ENCODE measurements at places on chromosomes 6 and 20. TPM values are rescaled to one million over a fixed set of nuclear protein-coding genes. Genes with fewer than 3 reads are reported as not detected.

DNA sequence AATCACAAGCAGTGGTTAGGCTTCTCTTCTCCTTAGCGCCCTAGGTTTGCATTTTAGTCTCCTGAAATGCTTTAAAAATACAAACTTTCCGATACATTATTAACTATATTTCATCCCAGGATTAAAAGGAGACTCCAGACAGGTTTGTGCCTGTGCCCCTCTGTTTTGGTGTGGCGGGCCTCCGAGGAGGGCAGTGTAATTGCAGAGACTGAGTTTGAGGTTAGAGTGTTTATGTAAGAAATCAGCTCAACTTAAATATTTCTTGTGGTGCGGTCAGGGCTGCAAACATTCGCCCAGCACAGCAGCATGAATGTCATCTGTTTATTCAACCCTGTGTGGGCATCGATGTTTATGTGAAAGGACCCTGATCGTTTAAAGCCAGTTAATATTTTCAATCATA is 130.4 kb upstream of the AKAP12 start:
- H3K4me3 ChIP-seq = no peak overlapping the region
- no peak for DNase-seq
- no peaks in the 10 kb centered on the region for H3K36me3 ChIP-seq
- H3K4me1 ChIP-seq = no peaks in the 10 kb centered on the region

COL12A1 gene
- 74.3 TPM for total RNA-seq

LGSN gene
- total RNA-seq = not detected

- no peak for DNase-seq
- no peaks in the 10 kb centered on the region for H3K27me3 ChIP-seq
- no peaks in the 10 kb centered on the region for H3K36me3 ChIP-seq
- H3K4me3 ChIP-seq = no peak overlapping the region
- H3K4me1 ChIP-seq = no peaks in the 10 kb centered on the region
Measured at GRCh38 chr20:25571817-25572216, 13.5 kb downstream of the NINL start.

- H3K27ac ChIP-seq = peak overlapping the region; percentile 98
- H3K4me3 ChIP-seq = peak overlapping the region; percentile 93
- no peaks in the 10 kb centered on the region for H3K27me3 ChIP-seq
Measured at GRCh38 chr20:34515484-34516246, 557 bp upstream of the DYNLRB1 start.

- H3K4me3 ChIP-seq = no peak overlapping the region
- no peaks in the 10 kb centered on the region for H3K36me3 ChIP-seq
- no peaks in the 10 kb centered on the region for H3K27me3 ChIP-seq
Measured at GRCh38 chr6:141925001-141925400, 207.7 kb upstream of the GJE1 start.

- H3K27ac ChIP-seq = no peak overlapping the region
- no peaks in the 10 kb centered on the region for H3K27me3 ChIP-seq
- peaks cover 12% of the 10 kb centered on the region for H3K4me1 ChIP-seq
- DNase-seq = no peak
Measured at GRCh38 chr6:37011656-37012378, 6.4 kb downstream of the FGD2 start.

DNA sequence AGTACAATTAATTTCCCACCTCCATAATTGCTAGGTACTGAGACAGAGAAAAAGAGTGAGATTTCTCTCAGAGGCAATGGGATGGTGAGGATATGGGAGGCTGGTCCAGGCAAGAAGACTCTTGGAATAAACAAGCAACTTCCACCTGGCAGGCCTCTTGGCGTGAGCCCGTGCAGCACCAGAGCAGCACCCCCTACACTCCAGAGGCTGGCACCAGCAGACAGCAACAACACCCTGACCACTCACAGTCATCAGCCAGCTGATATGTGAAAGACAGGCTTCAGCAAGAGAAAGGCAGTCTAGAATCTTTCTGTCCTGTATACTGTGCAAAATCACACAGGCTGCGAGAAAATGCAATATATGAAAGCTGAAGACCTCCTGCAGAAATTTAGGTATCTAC is 59.7 kb downstream of the KIF13A start:
- no peak overlapping the region for H3K27ac ChIP-seq
- no peaks in the 10 kb centered on the region for H3K27me3 ChIP-seq
- no peak overlapping the region for H3K4me3 ChIP-seq
- H3K36me3 ChIP-seq = no peaks in the 10 kb centered on the region
- peaks cover 10% of the 10 kb centered on the region for H3K4me1 ChIP-seq
- DNase-seq = no peak

C20orf141 gene
- not detected for total RNA-seq

GRCh38 chr6:38636027-38636426 is 3.7 kb downstream of the BTBD9 start:
- H3K27ac ChIP-seq = no peak overlapping the region
- H3K4me3 ChIP-seq = no peak overlapping the region
- H3K4me1 ChIP-seq = peaks cover 33% of the 10 kb centered on the region
- H3K36me3 ChIP-seq = no peaks in the 10 kb centered on the region

DNA sequence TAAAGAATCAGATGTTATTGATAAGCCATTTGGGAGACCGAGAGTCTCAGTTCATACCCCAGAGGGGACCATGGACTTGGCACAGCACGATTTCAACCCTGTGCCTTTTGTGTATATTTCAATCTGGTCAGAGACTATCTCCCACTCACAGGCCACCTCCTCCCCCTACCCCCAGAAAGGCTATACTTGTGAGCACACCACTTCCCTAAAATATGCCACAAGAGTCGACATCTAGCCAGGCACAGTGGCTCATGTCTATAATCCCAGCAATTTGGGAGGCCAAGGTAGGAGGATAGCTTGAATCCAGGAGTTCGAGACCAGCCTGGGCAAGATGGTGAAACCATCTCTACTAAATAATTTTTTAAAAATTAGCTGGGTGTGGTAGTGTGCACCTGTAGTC is 13.6 kb upstream of the TCF15 start:
- no peak overlapping the region for H3K4me3 ChIP-seq
- DNase-seq = no peak
- H3K36me3 ChIP-seq = no peaks in the 10 kb centered on the region
- no peak overlapping the region for H3K27ac ChIP-seq
- H3K4me1 ChIP-seq = no peaks in the 10 kb centered on the region

DNA sequence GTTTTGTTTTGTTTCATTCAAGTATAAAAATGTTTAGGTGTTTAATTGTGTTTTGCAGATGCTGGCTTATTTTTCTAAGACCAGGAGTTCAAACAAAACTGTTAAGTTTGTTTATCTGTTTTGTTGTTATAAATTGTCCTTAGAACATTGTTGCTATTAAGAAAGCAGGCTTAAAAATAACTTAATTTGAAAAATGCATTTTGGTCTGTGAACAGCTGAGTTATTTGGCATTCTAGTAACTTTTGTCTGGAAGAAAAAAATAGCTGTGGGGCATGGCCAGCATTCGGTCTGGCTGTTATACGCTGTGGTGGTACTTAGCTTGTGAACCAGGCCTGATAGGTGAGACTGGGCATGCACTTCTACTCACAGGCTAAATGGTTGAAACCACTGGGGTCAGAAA is 37.8 kb downstream of the SLX4IP start:
- H3K4me3 ChIP-seq = no peak overlapping the region
- peaks cover 5% of the 10 kb centered on the region for H3K4me1 ChIP-seq
- no peak for DNase-seq
- H3K27ac ChIP-seq = no peak overlapping the region
- H3K27me3 ChIP-seq = no peaks in the 10 kb centered on the region
- H3K36me3 ChIP-seq = no peaks in the 10 kb centered on the region

GRCh38 chr6:69343851-69344250 is 453.0 kb downstream of the LMBRD1 start:
- peak; percentile 44 for DNase-seq
- H3K4me1 ChIP-seq = no peaks in the 10 kb centered on the region
- peak overlapping the region; percentile 16 for H3K27ac ChIP-seq
- no peaks in the 10 kb centered on the region for H3K27me3 ChIP-seq

SLC44A4 gene
- 37.5 TPM for total RNA-seq

GRCh38 chr6:125393449-125393858 is 91.7 kb upstream of the HDDC2 start:
- H3K27me3 ChIP-seq = no peaks in the 10 kb centered on the region
- H3K36me3 ChIP-seq = no peaks in the 10 kb centered on the region
- H3K4me3 ChIP-seq = no peak overlapping the region
- H3K4me1 ChIP-seq = no peaks in the 10 kb centered on the region

RNF144B gene
- total RNA-seq = 60.4 TPM

PSORS1C2 gene
- not detected for total RNA-seq

GRCh38 chr20:14757728-14758127 is 420.3 kb upstream of the FLRT3 start:
- H3K27ac ChIP-seq = no peak overlapping the region
- no peaks in the 10 kb centered on the region for H3K36me3 ChIP-seq
- no peak overlapping the region for H3K4me3 ChIP-seq
- DNase-seq = no peak
- no peaks in the 10 kb centered on the region for H3K27me3 ChIP-seq

DNA sequence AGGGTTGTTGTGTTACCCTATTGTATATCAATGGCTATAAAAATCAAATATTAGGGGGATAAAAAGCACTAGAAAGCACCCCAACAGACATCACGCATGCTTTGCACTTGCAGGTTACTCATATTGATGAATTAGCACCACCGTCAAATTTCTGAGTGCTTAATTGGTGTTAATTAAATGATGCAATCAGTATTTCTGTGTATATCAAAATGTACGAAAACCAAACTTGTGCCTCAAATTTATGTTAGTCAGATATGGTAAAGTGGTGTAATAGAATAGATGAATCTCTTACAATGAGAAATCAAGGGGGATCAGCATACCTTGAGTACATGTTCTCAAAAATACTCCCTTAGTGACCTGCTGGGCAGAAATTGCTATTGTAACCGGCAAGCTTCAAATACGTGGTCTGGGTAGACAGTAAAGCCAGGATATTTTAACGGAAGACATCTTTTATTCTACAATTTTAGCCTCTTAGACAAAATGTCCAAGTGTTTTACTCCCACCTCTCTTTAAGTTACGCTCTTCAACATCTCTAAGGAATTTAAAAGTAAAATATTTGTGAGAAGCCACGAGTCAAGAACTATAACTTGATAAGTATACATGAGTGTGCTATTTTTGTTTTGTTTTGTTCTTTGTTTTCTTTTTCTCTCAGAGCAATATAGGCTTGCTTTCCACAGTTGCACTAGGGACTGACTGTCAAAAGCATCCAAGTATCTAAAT is 166.0 kb downstream of the QKI start:
- no peak overlapping the region for H3K4me3 ChIP-seq
- H3K27me3 ChIP-seq = no peaks in the 10 kb centered on the region
- peaks cover 4% of the 10 kb centered on the region for H3K4me1 ChIP-seq
- H3K27ac ChIP-seq = no peak overlapping the region
- H3K36me3 ChIP-seq = peaks cover 4% of the 10 kb centered on the region

GRCh38 chr6:75044846-75045245 is 161.0 kb downstream of the COL12A1 start:
- no peaks in the 10 kb centered on the region for H3K4me1 ChIP-seq
- no peak overlapping the region for H3K4me3 ChIP-seq
- no peaks in the 10 kb centered on the region for H3K36me3 ChIP-seq
- no peak for DNase-seq
- no peaks in the 10 kb centered on the region for H3K27me3 ChIP-seq

- H3K27me3 ChIP-seq = no peaks in the 10 kb centered on the region
- no peaks in the 10 kb centered on the region for H3K4me1 ChIP-seq
- H3K27ac ChIP-seq = no peak overlapping the region
- no peak overlapping the region for H3K4me3 ChIP-seq
- no peaks in the 10 kb centered on the region for H3K36me3 ChIP-seq
Measured at GRCh38 chr6:169101036-169101805, 152.4 kb downstream of the THBS2 start.

DNA sequence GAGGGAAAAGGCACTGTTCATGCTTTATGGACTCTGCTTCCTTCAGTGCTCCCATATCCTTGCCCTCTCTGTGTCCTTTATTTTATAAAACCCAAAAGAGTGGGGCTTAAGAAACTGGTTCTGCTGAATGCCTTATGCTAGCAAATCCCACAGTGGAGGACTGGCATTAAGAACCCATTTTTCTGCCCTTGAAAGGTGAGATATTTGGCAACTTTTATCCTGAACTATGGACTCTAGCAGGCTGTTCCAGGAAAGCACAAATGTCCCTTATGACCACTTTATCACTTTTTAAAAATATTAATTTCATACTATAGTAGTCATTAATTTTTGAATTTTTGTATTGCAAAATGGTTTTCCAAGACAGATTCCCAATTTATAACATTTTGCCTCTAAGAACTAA is 93.3 kb downstream of the ADAT2 start:
- DNase-seq = no peak
- H3K4me1 ChIP-seq = no peaks in the 10 kb centered on the region
- H3K36me3 ChIP-seq = no peaks in the 10 kb centered on the region
- H3K27ac ChIP-seq = no peak overlapping the region
- no peaks in the 10 kb centered on the region for H3K27me3 ChIP-seq

MICB gene
- 11.3 TPM for total RNA-seq

GLP1R gene
- total RNA-seq = 0.26 TPM

GRCh38 chr6:126919947-126920346 is 198.5 kb upstream of the RSPO3 start:
- H3K36me3 ChIP-seq = no peaks in the 10 kb centered on the region
- H3K27me3 ChIP-seq = no peaks in the 10 kb centered on the region
- no peak overlapping the region for H3K27ac ChIP-seq
- no peak overlapping the region for H3K4me3 ChIP-seq
- peak; percentile 44 for DNase-seq
- H3K4me1 ChIP-seq = no peaks in the 10 kb centered on the region

ENPP3 gene
- 0.50 TPM for total RNA-seq

CNR1 gene
- 29.8 TPM for total RNA-seq
